Activated gamma-delta T cell treated with anti-CD3 and anti-CD28 coated beads, Interleukin-2, amount 50 U/mL, for 16 hours (primary cell): ENCODE measurements at places on chromosomes 5 and 9.

- DNase-seq, result no peak
Observed at GRCh38 chr5:38598296-38598993, 42.0 kb upstream of the LIFR start.

DNA sequence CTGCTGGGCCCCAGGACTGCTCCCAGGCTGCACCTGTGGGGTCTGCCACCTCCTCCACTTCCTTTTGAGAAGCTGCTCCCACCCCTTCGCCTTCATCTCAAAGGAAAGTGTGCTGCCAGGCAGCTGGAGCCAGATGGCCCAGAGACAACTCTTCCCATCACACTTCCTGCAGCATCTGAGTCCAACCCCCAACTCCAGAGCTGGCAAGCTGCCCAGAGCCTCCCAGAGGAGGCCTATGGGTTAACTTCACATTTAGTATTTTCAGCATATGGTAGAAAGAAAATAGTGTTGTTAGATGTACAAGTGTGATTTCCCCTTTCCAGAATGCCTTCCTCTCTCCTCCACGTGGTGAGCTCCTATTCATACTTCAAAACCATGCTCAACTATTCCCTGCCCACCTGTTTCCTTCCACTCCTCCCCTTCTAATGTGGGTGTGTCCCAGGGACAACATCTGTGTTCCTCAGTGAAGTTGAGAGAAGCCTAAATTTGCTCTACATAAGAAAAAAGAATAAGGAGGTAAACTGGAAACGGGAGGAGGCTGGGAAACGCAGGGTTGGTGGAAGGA, 38.6 kb upstream of the KCNMB1 start:
- DNase-seq, result no peak

- no peak for DNase-seq
Observed at GRCh38 chr5:132677191-132677590, 3.4 kb downstream of the IL4 start.

DNA sequence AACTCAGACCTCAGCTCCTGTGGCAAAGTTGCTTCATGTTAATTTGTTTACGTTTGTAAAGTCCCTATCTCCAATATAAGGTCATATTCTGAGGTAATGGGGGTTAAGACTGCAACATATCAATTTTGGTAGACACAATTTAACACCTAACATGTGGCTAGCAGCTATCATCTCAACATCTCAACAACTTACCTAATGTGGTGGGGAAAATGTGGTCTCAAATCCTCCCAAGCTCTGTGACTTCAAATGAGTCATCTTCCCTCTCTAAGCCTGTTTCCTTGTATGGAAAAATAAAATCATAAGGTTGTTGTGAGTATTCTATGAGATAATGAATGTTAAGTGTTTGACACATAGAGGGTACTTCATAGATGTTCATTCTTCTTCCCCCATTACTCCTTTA, 443.3 kb downstream of the CDK5RAP2 start:
- DNase-seq, result no peak

GRCh38 chr5:171578829-171579491, 159.5 kb downstream of the FGF18 start:
- no peak for DNase-seq
